ENCODE measurements at places on chromosomes 1 and 21.

DNA sequence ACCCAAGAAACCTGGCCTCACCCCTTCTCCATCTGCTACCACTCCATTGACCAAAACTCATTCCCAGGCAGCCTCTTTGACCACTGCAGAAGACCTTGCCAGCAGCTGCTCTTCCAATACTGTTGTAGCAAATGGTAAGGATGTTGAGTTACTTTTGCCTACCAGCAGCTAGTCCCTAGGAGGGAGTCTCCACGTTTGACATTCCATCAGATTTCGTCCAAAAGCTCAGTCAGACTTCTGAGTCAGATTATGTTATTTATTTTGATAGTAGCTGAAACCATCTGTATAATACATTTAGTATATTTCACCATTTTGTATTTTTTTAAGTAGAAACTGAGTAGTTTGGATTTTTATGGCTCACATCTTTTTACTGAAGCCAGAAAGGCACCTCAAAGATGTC, 51.5 kb upstream of the WNT2B start:
- no peak for DNase-seq

DNA sequence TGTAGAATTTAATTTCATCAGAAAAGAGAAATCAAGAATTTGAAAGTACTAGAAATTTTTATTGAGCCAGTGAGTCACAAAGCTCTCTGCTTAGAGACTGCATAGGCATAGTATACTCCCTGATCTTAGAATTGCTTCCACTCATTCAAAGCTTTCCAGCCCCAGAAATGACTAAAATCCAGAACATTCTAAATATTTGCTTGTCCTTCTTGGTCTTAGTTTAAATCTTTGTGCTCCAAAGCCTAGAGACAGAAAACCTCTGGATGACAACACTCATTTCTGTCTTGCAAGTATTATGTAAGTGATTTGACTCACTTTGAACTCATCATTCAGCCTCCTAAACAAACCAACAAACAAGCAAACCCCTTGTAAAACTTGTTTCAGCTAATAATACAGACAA, 74.2 kb downstream of the PTPRC start:
- no peak for DNase-seq

DNA sequence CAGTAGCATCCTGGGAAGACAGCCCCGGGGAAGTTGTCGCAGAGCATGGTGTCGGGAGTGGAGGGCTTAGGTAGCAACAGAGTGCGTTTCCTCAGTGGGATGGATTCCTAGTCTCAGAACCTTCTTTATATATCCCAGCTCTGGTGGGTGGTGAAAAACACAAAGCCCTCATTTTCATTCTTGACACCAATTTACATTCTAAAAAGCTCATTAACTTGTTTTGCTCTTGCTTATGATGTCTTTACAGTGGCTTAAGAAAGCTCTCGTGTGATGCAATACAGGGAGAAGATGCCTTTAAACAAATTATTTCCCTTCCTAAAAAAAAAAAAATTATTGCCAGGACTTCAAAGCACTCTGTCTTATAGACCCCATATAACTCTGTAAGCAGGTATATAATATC, at the start of gene KRTAP8-1:
KRTAP8-1 (minus strand) TSS at position 101 of the 400 bp plus-strand sequence; CDS start at position 47, 54 bp downstream.
- no peak for DNase-seq

GRCh38 chr1:156675210-156676113, 1.7 kb downstream of the NES start:
- no peak for DNase-seq

GRCh38 chr21:43355925-43356289, 71.0 kb downstream of the SIK1 start:
- DNase-seq: no peak

DNA sequence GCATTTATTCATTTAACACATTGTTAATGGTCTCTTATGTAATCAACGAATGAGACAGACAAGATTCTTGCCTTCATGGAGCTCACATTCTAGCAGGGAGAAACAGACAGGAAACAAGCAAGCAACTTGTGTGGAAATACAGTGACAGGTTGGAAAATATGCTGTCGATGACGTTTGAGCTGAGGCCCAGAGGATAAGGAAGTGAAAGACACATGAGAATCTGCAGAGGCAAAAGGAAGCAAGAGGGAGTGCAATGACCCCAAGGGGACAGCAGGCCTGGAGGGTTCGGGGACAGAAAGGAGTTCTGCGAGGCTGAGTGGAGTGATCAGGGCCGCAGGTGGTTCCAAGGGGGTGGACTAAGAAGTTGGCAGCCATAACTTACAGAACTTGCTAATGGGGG, 60.6 kb upstream of the AKT3 start:
- no peak for DNase-seq

DNA sequence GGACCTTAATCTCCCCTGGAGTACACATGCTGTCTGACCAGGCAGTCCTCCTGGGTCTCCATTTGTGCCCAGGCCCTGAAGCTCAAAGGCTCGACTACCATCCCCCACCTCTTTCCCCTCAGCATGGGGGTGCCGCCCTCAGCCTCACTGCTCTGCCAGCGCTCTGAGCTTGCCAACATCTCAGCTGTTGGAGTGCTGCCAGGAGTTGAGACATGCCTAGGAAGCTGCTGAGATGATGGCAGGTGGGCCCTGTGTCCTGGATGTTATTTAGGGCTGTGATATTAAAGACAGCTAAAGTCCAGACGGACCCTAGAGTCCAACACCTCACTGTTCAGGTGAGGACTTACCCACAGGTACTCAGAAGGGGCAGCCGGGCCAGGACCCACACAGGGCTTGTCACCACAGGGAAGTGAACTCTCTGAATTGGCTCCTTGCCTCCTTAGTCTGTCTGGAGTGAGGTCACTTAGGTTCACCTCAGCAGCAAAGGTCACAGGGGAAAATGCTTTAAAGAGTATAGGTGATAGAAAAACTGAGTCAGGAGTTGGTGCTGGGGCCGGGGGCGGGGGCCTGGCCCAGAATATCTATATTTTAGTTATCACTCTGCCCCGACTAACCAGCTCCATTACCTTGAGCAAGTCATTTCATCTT, 19.7 kb upstream of the KCNC4 start:
- DNase-seq: no peak

- no peak for DNase-seq
Observed at GRCh38 chr1:42981871-42982270, 23.2 kb upstream of the SLC2A1 start.

DNA sequence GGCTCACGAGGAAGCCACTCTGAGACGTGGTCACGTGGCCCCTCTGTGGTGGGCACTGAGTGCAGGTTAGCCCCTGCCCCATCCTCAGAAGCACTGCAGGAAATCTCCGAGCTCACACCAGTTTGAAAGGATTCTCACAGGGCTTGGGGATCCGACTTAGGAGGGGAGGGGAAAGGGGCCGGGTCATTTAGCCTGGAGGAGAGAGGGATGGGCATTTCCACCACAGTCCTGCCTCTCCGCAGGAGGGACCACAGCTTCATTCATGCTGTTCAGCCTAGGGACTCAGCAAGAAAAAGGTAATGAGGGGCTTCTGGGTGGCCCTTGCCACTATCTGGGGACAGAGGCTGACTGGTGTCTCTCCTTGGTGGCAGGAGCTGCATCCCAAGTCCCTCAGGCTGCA, 126.5 kb downstream of the NPHP4 start:
- DNase-seq: no peak

DNA sequence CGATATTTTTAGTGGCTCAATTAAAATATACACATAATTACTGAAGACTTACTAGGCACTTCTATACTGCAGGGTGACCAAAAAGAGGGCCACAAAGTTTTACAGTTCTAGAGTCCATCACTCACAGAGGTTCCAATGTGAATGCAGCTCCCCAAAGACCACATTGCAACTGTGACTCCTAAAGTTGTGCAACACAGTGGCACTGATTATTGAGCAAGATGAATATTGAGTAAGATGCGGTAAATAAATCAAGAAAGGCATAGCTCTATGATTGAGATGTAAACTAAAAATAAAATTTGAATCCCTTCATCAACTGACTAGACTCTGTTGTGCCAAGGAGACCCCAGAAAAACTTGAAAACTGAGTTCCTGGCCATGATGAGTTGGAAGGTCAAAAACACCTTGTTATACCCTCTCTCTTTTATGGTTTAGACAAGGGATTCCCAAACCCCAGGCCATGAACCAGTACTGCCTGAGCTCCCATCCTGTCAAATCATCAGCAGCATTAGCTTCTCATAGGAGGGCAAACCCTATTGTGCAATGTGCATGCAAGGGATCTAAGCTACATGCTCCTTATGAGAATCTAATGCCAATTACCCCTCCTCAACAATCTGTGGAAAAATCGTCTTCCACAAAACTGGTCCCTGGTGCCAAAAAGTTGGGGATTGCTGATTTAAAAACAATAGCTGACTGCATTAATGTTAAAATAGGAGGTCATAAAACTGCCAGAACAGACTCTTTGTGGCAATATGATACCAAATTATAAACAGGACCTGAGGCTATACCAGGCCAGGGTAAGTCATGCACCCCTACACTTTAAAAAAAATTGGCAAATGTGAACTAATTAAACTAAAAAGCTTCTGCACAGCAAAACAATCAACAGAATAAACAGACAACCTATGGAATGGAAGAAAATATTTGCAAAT, 94.3 kb downstream of the ADGRL4 start:
- DNase-seq: no peak

DNA sequence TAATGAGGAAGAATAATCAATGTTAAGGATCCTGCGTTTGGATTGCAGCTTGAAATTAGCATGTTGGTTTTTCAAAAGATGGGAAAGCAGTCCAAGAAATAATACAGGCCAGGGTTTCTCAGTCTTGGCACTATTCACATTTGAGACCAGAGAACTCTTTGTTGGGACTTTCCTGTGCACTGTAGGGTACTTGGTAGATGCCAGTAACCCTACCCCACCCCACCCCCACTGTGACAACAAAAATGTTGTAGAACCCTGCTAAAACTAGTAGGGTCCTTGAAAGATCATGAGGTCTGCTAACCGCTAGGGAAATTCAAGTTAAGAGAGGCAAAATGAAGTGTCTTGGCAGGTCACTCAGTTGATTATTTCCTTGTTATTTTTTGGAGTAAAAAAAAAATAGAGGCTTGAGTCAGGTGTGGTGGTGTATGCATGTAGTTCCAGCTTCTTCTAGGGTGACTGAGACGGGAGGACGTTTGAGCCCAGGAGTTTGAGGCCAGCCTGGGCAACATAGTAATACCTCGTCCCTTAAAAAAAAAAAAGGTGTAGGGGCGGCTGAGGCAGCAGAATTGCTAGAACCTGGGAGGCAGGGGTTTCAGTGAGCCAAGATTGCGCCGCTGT, 53.3 kb downstream of the SPEN start:
- DNase-seq: no peak

DNA sequence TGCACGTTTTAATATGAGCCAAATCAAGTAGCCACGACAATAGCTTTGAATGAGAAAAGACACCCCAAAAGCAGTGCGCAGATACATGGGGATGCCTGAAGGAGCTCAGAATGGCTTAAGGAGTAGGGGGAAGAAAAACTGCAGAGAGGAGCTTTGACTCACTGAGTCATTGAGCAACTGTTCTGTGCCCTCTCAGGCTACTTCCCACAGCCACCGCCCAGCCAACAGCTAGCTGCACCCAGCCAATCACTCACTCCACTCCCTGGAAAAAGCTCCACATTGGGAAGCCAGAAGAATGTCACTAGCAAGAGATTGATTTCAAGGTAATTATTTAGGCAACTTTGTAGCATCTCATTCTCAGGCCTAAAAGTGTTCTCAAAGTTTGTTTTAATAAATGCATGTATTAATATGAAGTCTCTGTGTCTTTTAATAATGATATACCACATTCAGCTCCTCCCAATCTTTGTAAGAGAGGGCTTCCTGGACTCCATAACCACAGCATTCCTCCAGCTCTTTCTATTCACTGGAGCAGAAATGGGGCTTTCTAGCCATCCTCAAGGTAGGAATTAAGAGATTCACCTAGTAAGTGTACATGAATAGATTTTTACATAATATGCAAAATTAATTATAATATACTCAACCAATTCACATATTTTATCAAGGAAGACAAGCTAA, 16.8 kb downstream of the DUSP10 start:
- peak; percentile 34 for DNase-seq

GRCh38 chr1:207470927-207471326, 16.8 kb downstream of the CR2 start:
- DNase-seq: no peak

DNA sequence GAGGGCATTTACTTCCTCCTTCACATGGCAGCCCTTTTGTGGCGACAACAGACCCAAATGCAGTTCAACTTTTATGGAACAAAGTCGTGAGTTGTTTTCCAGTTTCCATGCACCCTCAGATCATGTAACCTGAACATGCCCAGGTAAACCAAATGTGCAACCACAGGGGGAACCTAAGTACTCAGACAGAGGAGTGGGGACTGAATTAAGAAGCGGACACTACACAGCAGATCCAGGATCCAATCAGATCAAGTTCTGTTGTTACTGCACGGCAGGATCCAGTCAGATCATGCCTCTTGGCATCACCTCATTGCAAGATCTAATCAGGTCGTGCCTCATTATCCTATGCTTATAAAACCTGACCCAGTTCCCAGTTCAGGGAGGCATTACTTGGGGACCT, 115.7 kb downstream of the MATN1 start:
- no peak for DNase-seq

DNA sequence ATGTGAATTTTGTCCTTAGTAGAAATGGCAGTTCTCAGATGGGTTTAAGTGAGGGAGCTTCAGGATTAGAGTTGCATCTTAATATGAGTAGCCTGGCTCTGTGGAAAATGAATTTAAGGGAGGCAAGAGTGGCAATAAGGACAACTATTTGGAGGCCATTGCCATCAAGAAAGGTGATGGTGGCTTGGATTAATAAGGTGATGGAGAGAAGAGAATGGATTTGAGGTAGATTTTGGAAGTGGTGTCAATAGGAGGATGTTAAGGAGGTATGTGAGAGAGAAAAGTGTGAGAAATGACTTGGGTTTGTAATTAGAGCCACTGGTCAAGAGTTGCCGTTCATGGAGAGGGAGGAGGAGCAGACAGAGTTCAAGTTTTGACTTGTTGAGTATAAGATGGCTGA, 16.3 kb downstream of the CLIC4 start:
- no peak for DNase-seq

DNA sequence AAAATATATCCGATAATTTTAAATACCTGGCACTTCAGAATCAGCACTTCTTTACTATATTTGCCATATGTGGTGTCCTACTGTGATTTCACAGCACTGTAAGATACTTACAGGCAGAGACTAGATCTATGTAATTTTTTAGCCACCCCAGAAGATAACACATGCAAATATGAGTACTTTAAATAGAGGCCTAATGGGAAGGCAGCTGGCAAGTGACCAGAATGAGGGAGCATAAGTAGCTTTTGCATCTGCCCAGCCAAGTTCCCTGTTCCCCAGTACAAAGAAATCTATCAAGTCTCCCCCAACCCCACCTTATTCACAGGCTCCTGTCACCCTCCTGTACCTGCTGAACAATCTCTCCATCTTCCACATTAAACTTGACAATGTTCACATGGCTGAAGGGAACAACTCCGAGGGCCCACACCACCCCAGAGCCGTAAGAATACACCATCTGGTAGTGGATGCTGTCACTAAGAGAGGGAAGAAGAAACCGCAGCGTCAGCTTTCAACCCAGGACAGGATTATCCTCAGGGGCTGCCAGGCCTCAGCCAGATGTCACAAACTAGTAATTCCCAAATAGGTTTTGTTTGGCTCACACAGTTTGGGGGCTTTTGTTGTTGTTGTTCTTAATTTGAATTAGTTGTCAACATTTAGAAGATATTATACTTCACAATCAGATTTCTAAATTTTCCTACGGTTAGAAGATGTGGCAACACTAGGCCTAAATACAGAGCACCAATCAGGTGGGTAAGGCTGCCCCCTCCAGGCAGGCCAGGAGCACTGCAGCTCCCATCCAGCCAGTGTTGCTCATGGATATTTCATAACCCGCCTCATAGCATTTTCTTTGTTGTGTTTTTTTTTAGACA, 10.4 kb downstream of the EMC1 start:
- peak; percentile 69 for DNase-seq
